ENCODE measurements at places on chromosomes 6 and 20. TPM values are rescaled to one million over a fixed set of nuclear protein-coding genes. Genes with fewer than 3 reads are reported as not detected.
A peak's percentile ranks its signal among the peaks of the same experiment; 100 is the strongest.

DNA sequence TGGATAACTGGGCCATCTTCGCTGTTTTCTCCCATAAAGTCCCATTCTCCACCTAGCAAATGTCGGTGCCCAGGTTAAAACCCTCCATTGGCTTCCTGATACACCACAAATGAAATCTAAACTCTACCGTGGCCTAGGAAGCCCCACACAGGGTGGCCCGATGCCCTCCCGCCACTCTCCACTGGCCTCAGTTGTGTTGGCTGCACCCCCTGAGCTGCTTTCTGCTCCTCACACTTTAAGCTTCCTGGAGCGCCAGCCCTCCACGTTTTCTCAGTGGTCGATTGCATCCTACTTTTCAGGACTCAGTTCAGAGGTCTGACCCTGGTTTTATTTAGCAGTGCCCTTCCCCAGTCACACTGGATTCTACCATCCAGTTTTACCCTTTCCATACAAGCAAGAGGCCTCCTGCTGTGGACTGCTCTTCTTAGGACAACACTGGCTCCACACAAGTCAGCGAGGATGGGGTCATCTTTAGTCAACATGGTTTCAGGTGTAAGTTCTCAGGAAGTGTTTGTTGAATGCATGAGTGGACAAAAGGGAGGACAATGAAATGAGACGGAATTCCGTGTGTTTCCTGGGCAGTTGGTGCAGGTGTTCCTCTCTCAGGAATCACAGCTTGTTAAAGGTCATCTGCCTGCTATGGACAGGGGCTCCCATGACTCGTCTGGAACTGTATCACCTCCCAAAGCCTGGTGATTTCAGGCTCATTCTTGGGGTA, 124.1 kb downstream of the SULF2 start:
- DNase-seq, result no peak

- DNase-seq, result peak; percentile 54
Observed at GRCh38 chr20:58965270-58966064, 15.6 kb upstream of the NELFCD start.

DNA sequence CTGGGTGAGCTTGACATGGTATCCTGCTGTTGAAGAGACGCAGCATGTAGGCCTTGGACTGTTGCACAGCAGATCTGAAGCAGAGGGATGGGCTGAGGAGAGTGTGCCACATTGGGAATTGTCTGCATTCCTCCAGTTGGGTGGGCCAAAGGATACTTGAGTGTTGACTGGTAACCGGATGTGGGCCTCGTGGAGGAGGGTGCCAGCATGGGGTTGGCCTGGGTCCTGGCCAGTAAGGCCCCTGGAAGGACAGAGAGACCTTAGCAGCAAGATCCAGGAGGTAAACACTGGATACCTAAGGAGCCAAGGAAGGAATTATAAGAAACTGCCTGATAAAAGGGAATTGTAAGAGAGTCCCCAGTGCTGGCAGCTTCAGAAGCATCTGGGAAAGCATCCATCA, 76.9 kb downstream of the FIG4 start:
- DNase-seq, result no peak

DNA sequence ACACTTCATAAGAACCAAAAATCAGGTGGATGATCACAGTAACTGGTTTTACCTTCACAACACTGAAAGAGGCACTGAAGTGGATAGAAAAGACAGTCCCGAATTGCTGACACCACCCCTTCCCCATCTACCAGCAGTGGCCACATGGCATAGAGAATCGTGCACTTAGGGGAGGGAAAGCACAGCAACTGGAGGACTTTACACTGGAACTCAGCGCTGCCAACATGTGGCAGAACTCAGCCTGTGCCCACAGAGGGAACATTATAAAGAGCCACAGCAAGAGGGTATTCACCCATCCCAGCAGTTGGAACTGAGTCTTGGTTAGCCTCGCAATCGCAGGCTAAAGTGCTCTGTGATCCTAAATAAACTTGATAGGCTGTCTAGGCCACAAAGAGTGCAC, 6.5 kb upstream of the KIAA1586 start:
- peak; percentile 17 for DNase-seq

- DNase-seq, result peak; percentile 83
Observed at GRCh38 chr20:20743511-20744169, 31.2 kb upstream of the RALGAPA2 start.

DNA sequence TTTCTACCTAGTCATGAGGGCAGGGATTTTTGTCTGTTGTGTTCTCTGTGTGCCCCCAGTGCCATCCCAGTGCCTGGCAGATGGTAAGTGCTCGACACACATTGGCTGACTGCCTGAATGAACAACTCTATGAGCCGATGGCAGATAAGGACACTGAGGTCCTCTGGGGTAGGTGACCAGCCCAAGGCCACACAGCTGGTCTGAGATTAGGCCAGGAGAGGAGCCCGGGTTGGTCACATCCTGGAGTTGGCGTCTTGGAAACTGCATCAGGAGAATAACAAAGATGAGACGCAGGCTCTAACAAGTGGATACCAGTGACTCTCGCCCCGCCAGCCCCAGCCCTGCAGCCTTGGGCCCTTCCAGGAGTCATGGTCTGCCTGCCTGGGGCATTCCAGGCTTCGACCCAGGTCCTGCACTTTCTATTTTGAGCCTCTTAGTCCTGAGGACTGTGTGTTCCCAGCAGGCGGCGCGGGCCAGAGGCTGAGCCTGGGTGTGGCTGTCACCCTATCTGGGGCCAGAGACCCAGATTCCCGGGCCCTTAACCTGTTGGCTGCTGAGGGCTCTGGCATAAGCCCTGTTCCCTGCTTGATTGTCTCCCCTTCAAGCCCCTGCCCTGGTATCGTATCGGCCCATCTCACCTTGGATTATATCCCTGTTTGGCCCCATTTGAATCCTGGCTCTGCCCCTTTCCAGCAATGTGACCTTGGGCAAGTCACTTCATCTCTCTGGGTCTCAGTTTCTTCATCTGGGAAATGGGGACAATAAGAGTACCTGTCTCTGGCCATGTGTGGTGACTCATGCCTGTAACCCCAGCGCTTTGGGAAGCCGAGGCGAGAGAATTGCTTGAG, 88.3 kb downstream of the CEBPB start:
- DNase-seq, result no peak

DNA sequence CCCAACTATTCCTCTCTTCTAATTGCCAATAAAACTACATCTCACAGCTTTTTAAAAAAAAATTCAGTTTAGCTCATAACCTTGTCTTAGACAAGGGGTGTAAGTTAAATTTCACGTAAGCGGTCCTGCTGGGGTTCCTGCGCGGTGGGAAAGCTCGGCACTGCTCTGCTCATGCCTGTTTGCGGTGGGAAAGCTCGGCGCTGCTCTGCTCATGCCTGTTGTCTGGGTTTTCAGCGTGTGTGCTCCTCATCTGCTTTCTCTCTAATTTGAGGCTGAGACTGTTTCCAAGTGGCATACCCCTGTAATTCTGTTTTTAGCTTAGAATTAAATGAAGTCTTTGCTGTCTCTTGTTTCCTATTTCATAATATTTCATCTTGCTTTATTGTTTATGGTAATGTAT, 18.6 kb downstream of the ARID1B start:
- no peak for DNase-seq

Gene CCDC170
- 0.06 TPM for total RNA-seq

DNA sequence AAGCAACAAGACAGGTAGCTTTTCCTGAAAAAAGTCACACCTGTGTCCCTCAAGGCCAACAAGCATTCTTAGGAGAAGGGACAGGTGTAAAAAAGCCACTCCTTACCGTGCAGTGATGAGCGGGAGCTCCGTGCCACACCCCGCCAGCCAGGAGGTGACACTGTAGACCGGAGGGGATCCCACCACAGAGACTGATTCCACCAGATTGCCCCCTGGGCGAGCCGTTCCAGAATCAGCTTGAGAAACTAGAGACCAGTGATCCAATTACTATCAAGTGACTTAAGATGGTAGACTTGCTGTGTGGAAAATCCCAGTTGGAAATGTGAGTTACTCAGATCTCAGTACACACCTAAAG, 37.4 kb downstream of the PKHD1 start:
- no peak for DNase-seq

DNA sequence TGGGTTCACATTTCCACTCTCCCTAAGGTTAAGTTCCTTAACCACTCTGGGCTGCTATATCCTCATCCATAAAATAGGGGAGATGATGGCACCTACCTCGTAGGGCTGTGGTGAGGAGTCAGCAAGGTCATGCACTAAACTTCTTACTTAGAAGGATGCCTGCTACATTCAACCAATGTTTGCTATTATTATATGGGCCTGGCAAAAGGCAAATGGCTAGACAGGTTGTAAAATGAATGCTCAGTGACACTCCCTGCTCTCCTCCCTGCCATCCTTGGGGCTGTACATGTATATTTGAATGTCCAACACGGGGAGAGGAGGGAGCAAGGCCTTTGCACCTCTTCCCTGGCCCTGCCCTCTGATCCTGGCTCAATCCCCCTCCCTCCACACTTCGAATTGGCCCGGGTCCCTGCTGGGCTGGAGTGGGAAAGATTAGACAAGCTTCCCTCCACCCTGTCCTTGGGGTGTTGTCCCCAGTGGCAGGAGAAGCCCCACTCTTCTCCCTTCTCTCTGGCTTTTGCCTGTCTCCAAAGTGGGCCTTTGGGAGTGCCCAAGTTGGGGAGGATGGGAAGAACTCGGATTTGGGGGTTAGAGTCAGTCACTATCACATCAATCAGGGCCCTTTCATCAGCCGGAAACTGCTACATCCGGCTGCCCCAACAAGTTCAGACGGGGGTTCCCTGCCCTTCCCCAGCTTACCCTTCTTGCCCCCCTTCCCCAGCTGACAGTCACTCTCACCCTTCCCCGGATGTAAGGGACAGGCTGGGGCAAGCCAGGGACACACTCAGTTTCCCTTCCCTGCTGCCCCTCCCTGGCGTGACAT, 36.3 kb upstream of the VEGFA start:
- no peak for DNase-seq

Gene IYD
- not detected for total RNA-seq

- DNase-seq, result no peak
Observed at GRCh38 chr6:20217891-20218290, 5.6 kb upstream of the MBOAT1 start.

GRCh38 chr6:144899161-144899560, 614.0 kb downstream of the UTRN start:
- DNase-seq, result no peak

DNA sequence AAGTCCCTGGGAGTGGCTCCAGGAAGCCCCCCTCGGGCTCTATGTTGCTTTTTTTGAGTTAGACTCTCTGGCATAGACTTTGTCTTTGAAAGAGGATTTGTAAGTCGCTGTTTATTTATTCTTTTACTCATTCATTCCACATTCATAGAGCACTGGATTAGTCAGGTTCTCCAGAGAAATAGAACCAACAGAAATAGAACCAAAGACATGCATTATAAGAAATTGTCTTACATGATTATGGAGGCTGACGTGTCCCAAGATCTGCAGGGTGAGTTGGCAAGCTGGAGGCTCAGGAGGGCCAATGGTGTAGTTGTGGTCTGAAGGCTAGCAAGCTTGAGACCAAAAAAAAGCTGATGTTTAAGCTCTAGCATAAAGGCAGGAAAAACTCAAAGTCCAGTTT, 98.3 kb upstream of the CHD6 start:
- no peak for DNase-seq

Gene GTSF1L
- not detected for total RNA-seq

Gene WFDC2
- total RNA-seq, result 2.7 TPM

- DNase-seq, result no peak
Observed at GRCh38 chr20:57883761-57884160, 173.9 kb upstream of the PMEPA1 start.

DNA sequence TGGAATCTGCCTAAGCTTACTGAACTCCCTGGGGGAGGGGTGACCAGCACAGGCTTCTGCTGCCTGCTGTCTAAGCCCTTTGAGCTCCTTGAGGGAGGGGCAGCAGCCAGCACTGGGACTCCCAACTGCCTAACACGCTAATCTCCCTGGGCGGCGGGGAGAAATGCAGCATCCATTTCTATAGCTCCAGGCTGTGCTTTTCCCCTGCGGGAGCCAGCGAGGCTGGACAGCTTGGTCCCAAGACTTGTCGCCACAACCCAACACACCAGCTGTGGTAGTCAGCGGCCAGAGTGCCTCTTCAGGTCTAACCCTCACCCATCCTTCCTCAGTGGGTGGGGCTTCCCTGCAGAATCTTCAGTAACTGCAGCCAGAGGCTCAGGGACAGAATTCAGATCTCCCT, 64.6 kb downstream of the VGLL2 start:
- DNase-seq, result peak; percentile 40

- no peak for DNase-seq
Observed at GRCh38 chr6:68240726-68241125, 394.4 kb upstream of the ADGRB3 start.

DNA sequence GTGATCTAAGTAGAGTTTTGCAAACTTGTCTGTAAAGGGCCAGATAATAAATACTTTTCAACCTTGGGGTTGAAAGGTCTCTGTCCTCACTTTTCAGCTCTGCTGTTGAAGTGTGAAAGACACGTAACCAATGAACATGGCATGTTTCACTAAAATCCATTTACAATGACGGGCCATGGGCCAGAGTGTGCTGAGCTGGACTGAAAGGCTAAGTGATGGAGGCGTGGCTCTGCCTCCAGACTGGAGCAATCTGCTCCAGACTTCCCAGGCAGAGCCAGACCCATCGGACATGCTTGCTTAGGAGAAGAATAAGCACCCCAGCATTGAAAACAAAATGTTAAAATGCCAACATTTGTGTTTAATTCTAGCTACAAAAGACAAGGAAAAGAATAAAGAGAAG, 41.4 kb downstream of the SCAND1 start:
- DNase-seq, result no peak

DNA sequence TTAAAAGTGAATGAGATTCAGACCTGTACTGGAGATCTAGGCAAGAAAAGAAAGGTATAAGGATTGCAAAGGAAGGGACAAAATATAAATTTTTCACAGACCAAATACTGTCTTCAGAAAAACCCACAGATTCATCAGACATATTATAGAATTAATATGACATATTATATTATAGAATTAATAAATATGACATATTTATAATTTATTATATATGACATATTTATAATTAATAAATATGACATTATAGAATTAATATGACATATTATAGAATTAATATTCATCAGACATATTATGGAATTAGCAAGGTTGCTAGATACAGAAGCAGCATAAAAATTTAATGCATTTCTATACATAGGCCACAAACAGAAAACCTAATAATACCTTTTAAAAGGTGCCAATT, 44.7 kb upstream of the GNRH2 start:
- no peak for DNase-seq

DNA sequence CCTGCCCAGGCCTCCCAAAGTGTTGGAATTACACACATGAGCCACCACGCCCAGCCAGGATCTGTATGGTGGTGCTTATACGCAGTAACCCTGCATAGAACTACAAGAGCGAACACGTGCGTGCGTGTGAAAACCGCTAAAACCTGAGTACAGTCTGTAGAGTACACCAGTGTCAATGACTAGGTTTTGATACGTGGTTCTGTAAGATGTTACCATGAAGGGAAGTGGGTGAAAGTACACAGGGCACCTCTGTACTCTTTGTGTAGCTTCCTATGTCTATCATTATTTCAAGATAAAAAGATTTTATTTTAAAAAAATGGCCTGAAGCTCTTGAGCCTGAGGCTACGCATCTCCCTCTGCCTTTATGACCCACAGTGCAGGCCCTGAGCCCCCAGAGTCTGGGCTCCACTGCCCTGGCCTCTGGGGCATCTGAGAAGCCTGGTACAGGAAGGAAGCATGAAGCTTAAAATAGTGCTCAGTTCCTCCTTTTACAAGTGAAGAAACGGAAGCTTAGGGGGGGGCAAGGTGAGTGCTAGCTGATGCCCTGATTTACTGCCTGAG, 21.6 kb downstream of the LY86 start:
- no peak for DNase-seq

Gene BANF2
- not detected for total RNA-seq

- DNase-seq, result no peak
Observed at GRCh38 chr6:169207482-169207881, 46.2 kb downstream of the THBS2 start.

GRCh38 chr20:62782893-62783278, 13.4 kb upstream of the MRGBP start:
- DNase-seq, result no peak

Measured in neural progenitor cell (in vitro differentiated cells).